Stimulated activated CD4-positive, alpha-beta T cell treated with anti-CD3 and anti-CD28 coated beads, Interleukin-1b, Interleukin-23, amount 100 ng/mL, for 24 hours (primary cell): ENCODE measurements at places on chromosomes 2 and 18.

- DNase-seq: no peak
These were observed 4.5 kb upstream of the GAL3ST2 start for GRCh38 chr2:241772063-241772499.

GRCh38 chr18:11669271-11669947 is 19.7 kb upstream of the GNAL start:
- no peak for DNase-seq

GRCh38 chr18:50262977-50263376 is 3.3 kb downstream of the CFAP53 start:
- no peak for DNase-seq

- DNase-seq: no peak
These were observed 118.9 kb downstream of the TMX3 start for GRCh38 chr18:68596016-68596415.

GRCh38 chr18:63138436-63139340 is 180.9 kb downstream of the BCL2 start:
- DNase-seq: no peak

DNA sequence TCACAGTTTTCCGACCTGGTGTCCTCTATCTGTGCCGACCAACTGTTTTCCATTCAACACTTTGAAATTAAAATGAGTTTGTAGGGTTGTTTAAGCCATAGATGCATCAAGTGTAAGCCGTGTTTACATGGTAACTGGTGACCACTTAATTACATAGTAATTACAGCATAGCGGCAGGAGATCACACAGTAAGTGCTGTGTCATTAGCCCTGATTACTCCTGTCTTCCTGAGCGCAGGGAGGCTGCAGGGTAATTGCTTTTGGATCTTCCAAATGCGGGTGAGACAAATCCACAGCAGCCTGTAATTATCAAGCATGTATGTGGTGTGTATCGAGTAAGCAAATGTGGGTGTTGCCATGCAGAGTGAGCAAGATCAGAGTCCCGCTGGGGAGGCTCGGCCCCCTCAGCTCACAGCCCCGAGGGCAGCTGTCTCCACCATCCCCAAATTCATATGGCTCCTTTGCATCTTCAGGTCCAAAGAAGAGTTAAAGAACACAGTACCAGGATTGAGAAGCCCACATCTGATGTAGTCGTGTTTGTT is 71.5 kb upstream of the HDAC4 start:
- DNase-seq: no peak

DNA sequence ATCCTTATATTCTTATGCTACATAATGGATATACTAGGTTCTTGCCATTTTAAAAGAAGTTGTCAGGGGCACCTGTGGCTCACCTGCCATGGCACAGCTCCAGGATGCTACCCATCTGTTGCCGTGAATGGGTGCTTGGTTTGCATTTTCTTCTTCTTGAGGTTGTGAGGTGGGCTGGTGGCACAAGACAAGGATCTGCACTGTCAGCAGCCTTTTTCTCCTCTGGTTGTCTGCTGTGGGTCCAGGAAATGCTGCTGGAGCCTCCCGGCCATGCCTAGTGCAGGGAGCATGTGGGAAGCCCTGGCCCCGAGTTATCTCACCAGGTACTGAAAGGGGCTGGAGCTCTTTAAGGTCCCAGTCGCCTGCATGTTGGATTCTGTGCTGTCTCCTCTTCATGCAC is 2.6 kb downstream of the IL1R1 start:
- DNase-seq: no peak
